Stimulated activated CD4-positive, alpha-beta T cell treated with anti-CD3 and anti-CD28 coated beads, Interleukin-1b, Interleukin-23, amount 100 ng/mL, for 4 hours (primary cell): ENCODE measurements at places on chromosomes 1 and 21.

DNA sequence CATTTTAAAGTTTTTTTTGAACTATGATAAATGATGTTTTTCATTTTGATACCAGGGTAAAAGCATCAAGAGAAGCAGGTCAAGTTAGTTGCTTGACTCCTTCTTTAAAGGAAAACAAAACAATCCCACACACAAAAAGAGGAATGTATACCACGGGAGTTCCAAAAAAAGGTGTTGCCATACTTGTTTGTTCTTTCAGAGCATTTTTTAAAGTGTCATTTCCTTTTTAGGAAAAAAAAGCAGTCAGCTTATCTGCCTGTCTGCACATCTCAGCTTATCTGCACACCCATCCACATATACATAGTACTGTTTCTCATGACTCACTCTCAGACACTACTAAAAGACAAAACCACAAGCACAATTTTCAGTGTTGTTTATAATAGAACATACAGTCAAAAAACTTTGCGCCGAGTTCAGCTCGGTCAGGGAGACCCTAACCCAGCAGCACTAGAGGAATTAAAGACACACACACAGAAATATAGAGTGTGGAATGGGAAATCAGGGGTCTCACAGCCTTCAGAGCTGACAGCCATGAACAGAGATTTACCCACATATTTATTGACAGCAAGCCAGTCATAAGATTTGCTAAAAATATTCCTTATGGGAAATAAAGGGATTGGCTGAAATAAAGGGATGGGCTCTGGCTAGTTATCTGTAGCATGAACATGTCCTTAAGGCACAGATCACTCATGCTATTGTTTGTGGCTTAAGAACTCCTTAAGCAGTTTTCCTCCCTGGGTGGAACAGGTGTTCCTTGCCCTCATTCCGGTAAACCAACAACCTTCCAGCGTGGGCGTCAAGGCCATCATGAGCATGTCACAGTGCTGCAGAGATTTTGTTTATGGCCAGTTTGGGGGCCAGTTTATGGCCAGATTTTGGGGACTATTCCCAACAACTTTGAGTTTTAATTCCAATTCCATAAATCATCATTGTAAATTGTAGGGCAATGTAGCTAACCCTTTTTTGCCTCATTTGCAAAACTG lies 11.4 kb upstream of the MNDA start:
- DNase-seq, result no peak

DNA sequence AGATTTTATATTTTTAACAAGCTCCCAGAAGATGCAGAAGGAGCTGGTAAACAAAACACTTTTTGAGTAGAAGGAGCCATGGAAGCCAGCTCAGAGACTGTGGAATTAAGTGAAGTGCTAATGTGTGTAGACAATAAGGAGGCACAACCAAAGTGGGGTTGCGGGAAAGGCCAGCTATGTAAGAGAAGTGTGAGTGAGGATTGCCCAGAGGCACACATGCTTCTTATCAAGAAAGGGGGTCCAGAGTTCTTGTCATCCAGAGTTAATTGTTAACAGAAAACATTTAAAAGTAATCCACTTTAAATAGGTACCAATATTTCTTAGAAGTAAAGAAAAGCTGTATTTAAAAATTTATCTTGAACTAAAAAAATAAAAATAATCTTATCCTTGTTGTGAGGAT lies 136.8 kb downstream of the OLFM3 start:
- no peak for DNase-seq

- no peak for DNase-seq
Measured at GRCh38 chr1:206547104-206547503, 39.8 kb downstream of the RASSF5 start.

DNA sequence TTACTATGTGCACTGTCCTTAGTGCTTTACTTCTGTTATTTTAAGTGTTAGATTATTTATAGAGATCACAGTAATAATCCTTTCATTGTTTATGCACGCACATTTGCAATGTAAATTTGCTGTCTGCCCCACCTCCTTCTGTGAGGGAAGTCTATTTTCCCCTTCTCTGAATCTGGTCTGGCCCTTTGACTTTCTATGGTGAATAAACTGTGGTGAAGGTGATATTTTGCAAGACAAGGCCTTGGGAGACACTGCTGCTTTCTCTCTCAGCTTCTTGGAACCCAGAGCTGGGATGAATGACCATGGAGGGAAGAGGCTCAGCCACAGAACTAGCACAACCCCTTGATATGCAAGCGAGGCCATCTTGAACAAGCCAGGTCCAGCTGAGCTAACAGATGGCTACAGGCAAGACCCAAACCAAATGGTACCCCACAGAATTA lies 156.3 kb downstream of the ST6GALNAC3 start:
- DNase-seq, result no peak

- DNase-seq, result no peak
Measured at GRCh38 chr1:42963378-42964043, 4.8 kb upstream of the SLC2A1 start.

GRCh38 chr1:227748496-227749182 lies 13.4 kb downstream of the SNAP47 start:
- DNase-seq, result no peak

- DNase-seq, result peak; percentile 66
Measured at GRCh38 chr1:30782361-30783255, 25.0 kb upstream of the LAPTM5 start.

DNA sequence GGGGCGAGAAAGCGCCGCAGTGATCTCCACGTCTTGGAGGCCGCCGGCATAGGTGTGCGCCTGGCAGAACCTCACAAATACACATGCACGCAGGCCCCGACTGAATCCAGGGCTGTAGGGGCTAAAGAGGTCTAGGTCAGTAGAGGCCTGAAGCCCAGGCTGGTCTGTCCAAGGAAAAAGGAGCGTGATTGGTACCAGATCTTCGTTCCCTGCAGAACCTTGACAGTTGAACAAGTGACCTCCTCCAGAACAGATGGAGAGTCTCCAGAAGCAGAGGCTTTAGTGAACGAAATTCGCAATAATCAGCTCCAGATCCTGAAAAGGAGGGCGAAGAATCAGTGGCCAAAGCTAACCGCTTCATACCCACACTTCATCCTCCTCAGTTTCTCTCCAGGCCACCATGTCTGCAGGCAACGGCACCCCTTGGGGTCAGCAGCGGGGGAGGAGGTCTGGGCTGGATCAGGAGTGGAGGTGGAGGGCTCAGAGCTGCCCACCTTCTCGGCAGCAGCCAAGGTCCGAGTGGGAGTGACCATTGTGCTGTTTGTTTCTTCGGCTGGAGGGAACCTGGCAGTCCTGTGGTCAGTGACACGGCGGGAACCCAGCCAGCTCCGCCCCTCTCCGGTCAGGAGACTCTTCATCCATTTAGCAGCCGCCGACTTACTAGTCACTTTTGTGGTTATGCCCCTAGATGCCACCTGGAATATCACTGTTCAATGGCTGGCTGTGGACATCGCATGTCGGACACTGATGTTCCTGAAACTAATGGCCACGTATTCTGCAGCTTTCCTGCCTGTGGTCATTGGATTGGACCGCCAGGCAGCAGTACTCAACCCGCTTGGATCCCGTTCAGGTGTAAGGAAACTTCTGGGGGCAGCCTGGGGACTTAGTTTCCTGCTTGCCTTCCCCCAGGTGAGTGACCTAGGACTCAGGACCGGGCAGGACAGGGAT lies 749 bp upstream of the PEX11B start:
- no peak for DNase-seq

GRCh38 chr1:170267317-170267716 lies 121.6 kb downstream of the NTMT2 start:
- DNase-seq, result no peak

DNA sequence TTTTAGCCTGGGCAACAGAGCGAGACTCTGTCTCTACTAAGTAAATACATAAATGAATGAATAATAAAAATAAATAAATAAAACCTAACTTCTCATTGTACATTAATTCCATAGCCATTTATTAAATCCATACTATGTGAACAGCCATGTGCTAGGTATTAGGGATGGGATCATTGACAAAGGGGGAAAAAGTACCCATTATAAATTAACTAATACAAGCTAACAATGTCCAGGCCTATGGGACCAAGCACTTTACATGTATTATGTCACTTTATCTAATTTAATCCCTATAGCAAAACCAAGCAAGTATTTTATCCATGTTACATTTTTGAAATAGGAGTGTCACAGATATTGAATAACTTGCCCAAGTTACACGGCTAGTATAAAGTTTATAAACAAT lies 2.6 kb upstream of the CDC7 start:
- DNase-seq, result no peak

- DNase-seq, result no peak
Measured at GRCh38 chr1:212692774-212693644, 6.6 kb downstream of the BATF3 start.

DNA sequence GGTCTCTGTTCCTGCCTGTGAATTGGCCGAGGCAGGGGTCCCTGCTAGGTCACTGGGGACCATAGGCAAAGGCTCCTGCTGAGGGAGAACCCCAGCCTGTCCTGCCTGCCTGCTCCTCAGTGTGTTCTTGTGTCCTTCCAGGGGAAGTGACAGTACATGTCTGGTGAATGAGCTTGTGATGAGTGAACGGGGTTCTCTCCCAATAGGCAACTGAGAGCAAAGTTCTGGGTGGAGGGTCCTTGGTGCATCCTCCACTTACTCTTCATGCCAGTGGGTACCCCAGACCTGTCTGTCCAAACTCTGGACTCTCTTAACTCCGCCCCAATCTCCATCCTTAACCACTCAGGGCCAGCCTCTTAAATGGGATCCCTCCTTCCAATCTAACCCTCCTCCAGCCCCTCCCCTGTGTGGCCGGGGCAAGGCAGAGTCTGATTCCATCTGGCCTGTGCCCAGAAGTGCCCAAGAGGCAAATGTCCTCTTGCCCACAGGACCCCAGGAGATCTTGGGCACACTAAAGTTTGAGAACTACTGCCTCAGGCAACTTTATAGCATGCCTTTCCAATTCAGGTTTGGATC lies 2.0 kb downstream of the XKR8 start:
- DNase-seq, result no peak

DNA sequence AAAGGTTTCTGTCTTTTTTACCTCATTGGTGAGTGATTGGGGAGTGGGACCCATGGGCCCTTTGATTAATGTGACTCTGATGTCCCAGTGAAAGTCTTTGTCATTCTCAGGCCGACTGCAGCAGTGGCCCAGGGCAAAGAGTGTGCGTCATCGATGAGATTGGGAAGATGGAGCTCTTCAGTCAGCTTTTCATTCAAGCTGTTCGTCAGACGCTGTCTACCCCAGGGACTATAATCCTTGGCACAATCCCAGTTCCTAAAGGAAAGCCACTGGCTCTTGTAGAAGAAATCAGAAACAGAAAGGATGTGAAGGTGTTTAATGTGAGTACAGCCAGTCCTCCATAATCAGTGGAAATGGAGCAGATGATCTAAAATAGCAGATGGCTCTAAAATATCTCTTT lies 19.4 kb downstream of the NTPCR start:
- DNase-seq, result no peak

GRCh38 chr1:206455666-206456344 lies 14.5 kb upstream of the IKBKE start:
- no peak for DNase-seq

GRCh38 chr21:40615505-40616376 lies 231.2 kb downstream of the DSCAM start:
- no peak for DNase-seq

DNA sequence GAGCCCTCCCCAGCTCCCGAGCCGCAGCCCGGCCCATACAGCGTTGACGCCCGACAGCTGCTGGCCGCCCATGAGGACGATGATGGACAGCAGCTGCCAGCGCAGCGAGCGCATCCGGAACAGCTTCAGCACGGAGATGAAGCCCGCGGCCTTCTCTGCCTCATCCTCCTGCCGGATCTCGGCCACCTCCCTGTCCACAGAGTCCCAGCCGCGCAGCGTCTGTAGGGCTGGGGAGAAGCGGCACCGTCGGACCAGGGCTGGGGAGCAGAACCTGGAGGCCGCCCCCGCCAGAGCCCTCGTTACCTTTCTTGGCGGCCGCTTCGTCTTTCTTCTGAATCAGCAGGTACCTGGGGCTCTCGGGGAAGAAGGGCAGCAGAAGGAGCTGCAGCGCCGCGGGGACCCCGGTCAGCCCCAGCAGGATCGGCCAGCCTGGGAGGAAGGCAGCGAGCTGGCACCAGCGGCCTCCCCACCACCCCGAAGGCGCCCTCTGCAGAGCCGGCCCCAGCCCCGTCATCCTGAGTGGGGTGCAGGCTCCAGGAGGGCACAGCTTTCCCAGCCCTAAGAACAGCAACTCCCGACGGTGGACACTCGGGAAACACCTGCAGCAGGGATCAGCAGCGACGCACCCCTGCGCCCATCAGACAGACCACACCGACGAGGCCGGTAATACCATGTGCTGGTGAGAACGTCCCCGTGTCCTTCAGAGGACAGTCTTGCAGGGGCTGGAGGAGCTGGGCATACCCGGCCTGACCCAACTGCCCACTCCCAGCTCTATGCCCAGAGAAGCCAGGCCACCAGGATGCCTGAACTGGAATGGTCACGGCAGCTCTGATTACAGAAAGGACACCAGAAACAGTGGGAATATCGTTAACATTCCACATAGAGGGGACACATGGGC lies 13.8 kb upstream of the SLC2A7 start:
- no peak for DNase-seq

DNA sequence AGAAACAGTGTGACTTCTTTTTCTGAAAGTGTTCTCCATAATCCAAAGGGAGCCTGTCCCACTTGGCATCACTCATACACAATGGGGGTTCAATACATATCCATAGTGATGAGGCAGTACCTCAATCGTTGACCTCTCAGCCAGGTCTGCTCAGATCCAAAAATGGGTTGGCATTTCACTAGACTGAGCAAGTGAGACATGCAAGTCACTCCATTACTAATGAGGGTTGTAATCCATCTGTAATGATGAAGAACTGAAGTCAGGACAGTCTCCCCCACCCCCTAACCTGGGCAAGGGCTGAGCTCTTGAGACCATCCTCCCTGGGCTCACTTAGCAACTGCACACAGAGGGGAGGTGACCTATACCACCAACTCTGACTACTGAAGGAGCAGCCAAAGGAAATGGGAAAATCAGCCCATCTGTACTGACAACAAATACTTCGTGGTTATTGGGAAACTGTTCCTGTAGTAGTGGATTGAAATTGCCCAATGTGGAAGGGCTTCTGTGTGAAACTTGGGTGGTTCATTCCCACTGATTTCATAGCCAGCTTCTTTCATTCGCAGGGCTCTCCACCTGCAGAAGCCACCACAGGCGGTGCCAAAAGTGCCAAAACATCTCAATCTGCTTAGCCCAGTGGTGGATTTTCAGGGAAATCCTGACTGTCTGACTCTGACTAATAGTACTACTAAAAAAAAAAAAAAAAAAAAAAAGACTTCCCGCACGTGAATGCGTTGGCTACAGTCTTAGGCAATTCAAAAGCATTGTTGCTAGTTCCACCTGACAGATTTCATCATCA lies 5.0 kb downstream of the NGF start:
- DNase-seq, result no peak
